ENCODE measurements at places on chromosomes 3 and 15.

- no peak overlapping the region for H3K4me3 ChIP-seq
- no peak for DNase-seq
- H3K27me3 ChIP-seq = no peaks in the 10 kb centered on the region
- H3K36me3 ChIP-seq = peaks cover 46% of the 10 kb centered on the region
Measured at GRCh38 chr3:123112232-123112631, 45.4 kb downstream of the PDIA5 start.

DNA sequence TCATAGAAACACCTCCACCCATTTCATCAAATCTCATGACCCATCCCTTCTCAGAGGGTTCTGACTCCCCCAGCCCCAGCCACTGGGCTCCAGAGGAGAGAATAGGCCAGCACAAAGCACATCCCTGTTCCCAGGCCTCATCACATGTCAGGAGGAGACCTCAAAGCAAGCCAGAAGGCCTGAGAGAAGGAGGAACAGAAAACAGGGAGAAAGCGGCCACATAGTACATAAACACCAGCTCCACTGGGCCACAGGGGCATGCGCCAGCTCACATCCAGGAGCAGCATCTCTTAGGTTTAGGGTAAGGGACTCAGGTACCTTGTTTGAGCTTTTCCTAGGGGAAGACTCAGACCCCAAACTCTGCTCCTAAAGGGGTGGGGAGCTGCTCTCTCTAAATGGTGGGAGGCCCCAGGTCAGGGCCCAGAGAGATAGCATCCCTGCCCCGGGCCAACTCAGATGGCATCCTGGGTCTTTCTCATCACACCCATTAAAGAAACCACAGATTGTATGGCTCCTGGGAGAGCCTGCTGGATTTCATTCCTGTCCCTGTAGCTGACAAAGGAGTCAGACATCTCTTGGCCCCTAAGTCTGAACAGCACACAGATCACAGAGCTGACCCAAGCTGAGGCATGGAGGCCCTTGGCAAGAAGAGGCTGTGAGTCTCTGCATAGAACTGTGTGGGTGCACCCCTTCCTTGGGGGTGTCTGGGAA is 2.5 kb downstream of the SHF start:
- no peaks in the 10 kb centered on the region for H3K27me3 ChIP-seq
- no peak for DNase-seq
- no peak overlapping the region for H3K27ac ChIP-seq

- no peak overlapping the region for H3K27ac ChIP-seq
- peaks cover 9% of the 10 kb centered on the region for H3K4me1 ChIP-seq
- peaks cover 8% of the 10 kb centered on the region for H3K36me3 ChIP-seq
- H3K27me3 ChIP-seq = no peaks in the 10 kb centered on the region
- no peak overlapping the region for H3K4me3 ChIP-seq
Measured at GRCh38 chr3:183247011-183247589, 6.0 kb upstream of the B3GNT5 start.

DNA sequence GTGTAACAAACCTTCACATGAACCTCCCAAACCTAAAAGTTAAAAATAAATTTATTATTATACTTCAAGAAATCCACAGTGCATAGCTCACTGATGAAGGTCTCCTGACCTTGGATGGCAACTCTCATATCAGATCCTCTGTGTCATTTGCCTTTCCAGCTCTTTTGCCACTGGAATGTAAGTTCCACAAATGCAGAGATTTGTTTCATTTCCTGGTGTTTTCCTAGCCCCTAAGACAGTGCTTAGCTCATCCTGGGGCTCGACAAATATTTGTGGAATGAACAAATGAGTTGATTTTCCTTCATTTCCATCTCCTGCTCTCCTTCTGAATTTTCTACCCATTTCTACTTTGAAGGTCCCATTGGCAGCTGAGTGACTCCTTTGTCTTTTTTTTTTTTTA is 56.0 kb downstream of the FRMD4B start:
- DNase-seq = no peak
- peaks cover 35% of the 10 kb centered on the region for H3K4me1 ChIP-seq
- no peak overlapping the region for H3K27ac ChIP-seq
- no peaks in the 10 kb centered on the region for H3K36me3 ChIP-seq
- H3K4me3 ChIP-seq = no peak overlapping the region

DNA sequence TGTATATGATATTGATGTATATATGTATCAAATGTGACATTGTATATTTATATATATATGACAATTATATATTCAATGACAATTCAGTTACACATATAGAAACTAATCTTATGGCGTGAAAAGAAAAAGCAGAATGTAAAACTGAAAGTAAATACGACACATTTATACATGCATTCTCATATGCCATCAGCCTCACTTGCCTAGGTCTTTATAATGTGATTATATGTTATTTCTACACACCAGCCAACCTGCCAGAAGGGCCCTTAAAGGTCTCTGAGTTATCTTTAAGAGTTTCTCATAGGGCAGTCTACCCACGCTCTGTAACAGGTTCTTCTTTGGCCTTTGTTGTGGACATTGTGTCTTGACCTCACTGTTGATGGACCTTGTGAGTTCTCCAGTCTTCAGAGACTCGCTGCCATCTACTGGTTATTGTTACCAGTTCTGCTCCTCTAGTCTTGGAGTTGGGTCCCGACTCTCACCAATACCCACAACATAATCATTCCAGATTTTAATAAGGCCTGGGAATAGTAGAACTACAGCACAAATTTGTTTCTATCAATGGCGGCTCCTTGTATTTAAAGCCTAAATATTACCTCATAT is 371.5 kb upstream of the GOLIM4 start:
- no peak for DNase-seq
- H3K36me3 ChIP-seq = no peaks in the 10 kb centered on the region
- no peaks in the 10 kb centered on the region for H3K4me1 ChIP-seq
- no peak overlapping the region for H3K4me3 ChIP-seq

DNA sequence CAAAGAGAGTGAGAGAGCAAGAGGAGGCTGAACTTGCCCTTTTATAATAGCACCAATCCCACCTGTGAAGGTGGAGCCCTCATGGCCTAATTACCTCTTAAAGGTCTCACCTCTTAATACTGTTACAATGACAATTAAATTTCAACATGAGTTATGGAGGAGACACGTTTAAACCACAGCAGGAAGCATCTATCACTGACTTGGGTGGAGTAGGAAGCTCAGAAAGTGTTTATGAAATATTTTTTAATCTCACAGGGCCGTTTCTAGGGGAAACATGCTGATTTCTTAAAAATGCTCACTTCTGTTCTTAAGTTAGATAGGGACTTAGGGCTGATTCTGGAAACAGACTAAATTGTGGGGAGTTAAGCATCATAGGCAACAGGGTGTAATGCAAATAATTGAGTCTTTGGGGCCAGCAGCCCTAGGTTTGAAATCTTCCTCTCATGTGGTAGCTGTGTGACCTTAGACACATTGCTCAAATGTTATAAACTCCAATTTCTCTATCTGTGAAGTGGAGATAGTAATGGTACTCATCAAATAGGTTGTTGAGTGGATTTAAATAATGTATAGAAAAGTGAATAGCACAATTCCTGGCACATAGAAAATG is 133.3 kb upstream of the KLHL25 start:
- H3K27me3 ChIP-seq = peaks cover 2% of the 10 kb centered on the region
- DNase-seq = no peak
- peaks cover 26% of the 10 kb centered on the region for H3K4me1 ChIP-seq
- no peak overlapping the region for H3K4me3 ChIP-seq
- no peaks in the 10 kb centered on the region for H3K36me3 ChIP-seq

DNA sequence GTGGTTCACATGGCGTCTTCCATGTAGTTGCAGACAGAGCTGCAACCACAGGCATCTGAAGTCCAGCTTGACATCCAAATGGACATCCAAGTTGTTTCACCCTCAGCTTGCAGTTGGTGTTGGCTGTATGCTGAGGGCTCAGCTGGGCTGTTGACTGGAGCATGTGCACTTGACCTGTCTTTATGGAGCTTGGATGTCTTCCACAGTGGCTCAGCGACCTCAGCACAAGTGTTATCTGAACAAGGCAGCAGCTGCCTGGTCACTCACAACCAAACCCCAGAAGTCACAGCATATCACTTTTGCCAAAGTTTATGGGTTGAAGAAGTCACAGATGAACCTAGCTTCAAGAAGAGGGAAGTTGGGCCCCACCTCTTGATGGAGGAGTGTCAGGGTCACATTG is 92.9 kb downstream of the TPRA1 start:
- H3K27me3 ChIP-seq = peaks cover 5% of the 10 kb centered on the region
- H3K4me3 ChIP-seq = no peak overlapping the region
- no peak for DNase-seq
- no peaks in the 10 kb centered on the region for H3K4me1 ChIP-seq
- H3K36me3 ChIP-seq = peaks cover 5% of the 10 kb centered on the region

GRCh38 chr3:74787011-74787410 is 172.6 kb upstream of the CNTN3 start:
- H3K4me3 ChIP-seq = no peak overlapping the region
- no peaks in the 10 kb centered on the region for H3K27me3 ChIP-seq
- H3K4me1 ChIP-seq = no peaks in the 10 kb centered on the region
- no peaks in the 10 kb centered on the region for H3K36me3 ChIP-seq

DNA sequence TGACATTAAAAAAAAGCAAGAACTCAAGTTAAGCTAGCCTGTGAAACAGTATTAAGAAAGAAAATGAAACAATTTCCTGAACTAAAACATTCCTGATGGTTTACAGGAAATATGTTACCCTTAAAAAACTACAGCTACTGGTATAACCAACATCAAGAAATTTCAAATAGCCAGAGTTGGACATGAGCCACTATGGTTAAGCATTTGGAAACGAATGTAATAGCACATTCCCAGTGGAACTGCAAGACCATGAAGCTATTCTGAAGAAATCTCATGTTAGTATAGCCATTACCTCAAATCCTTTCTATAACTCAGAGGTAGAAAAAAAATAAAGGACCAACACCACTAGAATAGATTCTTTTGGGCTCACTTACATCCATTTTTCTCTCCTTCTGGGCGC is 30.2 kb downstream of the CPNE4 start:
- no peaks in the 10 kb centered on the region for H3K36me3 ChIP-seq
- no peak for DNase-seq
- H3K4me3 ChIP-seq = no peak overlapping the region
- no peaks in the 10 kb centered on the region for H3K4me1 ChIP-seq
- H3K27ac ChIP-seq = no peak overlapping the region

DNA sequence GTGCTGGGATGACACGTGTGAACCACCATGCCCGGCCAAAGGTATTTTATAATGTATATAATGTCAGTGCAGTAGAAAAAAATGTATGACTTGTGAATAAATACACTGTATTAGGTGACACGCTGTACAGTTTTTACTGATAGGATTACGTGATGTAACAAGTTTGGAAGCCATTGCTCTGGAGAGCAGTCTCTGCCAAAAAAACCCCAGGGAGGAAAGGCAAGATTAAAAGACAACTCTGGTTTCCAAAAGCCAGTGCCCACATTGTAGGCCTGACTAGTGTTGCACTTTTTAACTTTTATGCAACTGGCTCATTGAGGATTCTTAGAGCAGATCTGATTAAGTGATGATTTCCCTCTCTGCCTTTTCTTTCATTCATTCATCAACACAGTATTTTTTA is 62.0 kb upstream of the SLC2A2 start:
- no peak for DNase-seq
- H3K36me3 ChIP-seq = peaks cover 22% of the 10 kb centered on the region
- no peaks in the 10 kb centered on the region for H3K27me3 ChIP-seq
- peaks cover 5% of the 10 kb centered on the region for H3K4me1 ChIP-seq
- no peak overlapping the region for H3K27ac ChIP-seq
- no peak overlapping the region for H3K4me3 ChIP-seq

DNA sequence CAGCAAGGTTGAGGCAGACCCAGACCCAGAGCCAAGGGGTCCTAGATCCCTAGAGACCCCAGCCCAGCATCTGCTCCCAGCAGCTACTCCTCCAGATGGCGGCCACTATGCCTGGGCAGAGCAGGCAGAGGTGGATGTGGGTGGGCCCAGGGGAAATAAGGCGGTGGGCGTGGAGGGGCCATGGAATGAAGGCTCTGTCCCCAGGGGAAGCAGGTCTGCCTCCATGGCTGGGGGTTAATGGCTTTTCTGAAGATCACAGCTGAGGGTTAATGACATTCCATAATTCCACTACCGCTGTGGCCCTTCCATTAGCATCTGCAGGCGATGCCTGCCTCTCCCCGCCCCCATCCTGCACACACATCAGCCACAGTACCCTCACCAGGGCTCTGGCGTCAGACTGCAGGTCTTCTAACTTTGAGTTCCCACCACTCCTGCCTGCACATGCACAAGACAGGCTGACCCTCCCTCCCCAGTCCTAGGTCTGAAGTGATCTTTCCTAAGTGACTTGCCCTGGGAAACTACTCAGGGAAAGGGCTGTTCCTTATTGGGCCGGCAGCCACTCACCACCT is 41.2 kb downstream of the CCDC33 start:
- H3K27ac ChIP-seq = no peak overlapping the region
- no peak for DNase-seq
- no peaks in the 10 kb centered on the region for H3K36me3 ChIP-seq
- H3K27me3 ChIP-seq = peaks cover 2% of the 10 kb centered on the region
- no peak overlapping the region for H3K4me3 ChIP-seq
- no peaks in the 10 kb centered on the region for H3K4me1 ChIP-seq

- peak overlapping the region; percentile 97 for H3K27ac ChIP-seq
- peak overlapping the region; percentile 59 for H3K4me3 ChIP-seq
- H3K4me1 ChIP-seq = peaks cover 89% of the 10 kb centered on the region
- no peaks in the 10 kb centered on the region for H3K27me3 ChIP-seq
- H3K36me3 ChIP-seq = peaks cover 21% of the 10 kb centered on the region
Measured at GRCh38 chr15:63211549-63211948, 22.1 kb downstream of the RAB8B start.

DNA sequence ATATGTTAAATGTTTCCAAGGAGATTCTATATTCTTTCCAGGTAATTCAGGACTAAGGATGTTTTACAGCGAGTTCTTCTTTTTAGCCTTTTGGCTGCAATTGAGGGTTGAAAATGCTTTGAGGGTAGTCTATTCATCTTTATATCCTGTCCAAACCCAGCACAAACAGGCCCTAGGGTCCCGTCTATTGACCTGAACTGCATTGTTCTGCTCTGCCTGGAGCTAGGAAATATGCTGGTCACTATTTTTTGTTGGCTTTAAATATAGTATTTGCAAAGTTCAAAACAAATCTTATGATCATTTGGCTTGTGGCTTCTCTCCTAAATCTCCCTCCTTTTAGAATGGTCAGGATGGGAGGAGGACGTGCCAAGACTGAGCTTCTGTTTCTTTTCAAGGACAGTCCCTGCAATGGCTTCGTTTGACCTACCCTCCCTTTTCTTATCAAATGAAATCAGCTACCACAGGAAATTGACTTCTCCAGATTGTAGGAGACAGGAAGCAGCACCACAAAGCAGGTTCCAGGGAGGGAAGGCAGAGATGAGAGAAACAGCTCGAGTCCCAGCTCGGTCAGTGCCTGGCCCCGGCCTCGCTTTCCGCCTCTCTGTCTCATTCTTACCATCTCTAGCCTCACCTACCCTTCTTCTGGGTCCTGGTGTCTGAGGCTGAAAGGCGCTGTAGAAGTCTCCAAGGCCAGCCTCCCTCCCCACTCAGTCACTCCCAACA is 27.6 kb upstream of the NRROS start:
- H3K4me1 ChIP-seq = peaks cover 28% of the 10 kb centered on the region
- no peak overlapping the region for H3K27ac ChIP-seq
- peak; percentile 29 for DNase-seq
- H3K27me3 ChIP-seq = no peaks in the 10 kb centered on the region

- H3K27ac ChIP-seq = no peak overlapping the region
- no peak overlapping the region for H3K4me3 ChIP-seq
- no peak for DNase-seq
- no peaks in the 10 kb centered on the region for H3K4me1 ChIP-seq
Measured at GRCh38 chr3:79516795-79517194, 251.0 kb downstream of the ROBO1 start.
